ENCODE measurements at places on chromosomes 7 and 10.

DNA sequence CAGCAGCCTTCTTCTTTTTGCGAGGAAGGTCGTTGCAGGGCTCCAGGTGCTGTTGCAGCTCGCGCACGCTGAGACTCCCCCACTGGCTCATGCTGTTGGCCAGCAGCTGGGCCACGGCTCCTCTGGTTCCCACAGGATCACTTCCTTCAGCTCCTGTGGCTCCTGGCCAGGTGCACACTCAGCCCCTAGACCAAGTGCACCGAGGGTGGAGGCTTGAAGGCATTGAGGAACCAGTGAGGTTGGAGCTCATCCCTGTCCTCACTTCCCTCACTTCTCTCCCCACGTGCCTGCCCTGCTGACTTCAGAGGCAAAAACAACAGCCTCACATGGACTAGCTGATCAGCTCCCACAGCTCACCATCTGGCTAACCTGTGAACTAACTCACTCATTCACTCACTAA is 46.2 kb upstream of the ADRB1 start:
- no peak for DNase-seq

GRCh38 chr7:106017657-106018056 is 54.6 kb downstream of the CDHR3 start:
- no peak for DNase-seq

DNA sequence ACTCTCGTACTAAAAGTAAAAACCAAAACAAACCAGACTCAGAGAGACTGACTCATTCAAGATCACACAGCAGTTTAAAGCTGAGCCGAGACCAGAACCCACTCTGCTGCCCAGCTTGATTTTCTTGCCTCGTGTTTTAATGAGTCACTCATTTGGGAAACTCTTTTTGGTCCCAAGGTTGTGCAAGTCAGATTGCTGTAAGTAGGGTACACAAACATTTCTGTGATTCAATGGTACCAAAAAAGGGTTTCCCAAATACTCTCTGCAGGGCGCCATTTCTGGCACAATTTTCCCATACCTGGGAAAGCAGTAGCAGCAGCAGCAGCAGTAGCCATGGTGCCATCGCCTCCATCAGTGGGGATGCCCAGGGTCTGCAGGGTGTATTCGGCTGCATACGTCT is 69.9 kb downstream of the ASAH2B start:
- no peak for DNase-seq

DNA sequence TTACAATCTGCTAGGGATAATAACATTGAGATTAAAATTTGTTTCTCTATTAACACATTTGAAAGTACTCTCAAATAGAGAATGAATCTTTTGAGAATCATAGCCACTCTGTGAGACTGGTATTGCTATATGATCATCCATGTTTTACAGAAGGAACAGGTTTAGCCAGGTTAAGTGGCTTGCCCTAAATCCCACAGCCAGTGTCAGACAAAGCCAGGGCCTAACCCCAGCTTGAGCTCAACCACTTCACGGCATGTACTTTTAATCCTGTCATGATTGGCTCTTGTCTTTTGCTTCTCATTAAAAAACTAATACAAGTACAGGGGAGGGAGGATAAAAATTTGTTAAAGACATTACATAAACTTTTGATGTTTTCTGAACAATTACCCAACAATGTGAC is 3.8 kb upstream of the ZNRF2 start:
- no peak for DNase-seq

DNA sequence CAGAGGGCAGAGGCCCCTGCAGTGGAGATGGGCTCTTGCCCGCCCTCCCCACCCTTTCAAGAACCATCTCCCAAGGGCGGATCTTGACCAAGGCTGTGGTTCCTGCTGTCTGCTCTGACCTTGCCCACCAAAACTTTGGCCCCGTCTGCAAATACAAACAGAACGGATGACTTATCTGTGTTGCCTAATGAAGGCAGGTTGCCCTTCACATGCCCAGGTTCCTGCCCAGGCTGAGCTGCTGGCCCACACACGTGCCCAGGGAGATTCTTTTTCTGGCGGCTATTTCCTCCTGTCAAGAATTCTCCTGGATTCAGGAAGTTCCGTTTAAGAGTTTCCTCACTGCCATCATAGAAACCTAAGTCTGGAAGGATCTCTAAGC is 78.3 kb downstream of the PROSER2 start:
- no peak for DNase-seq

DNA sequence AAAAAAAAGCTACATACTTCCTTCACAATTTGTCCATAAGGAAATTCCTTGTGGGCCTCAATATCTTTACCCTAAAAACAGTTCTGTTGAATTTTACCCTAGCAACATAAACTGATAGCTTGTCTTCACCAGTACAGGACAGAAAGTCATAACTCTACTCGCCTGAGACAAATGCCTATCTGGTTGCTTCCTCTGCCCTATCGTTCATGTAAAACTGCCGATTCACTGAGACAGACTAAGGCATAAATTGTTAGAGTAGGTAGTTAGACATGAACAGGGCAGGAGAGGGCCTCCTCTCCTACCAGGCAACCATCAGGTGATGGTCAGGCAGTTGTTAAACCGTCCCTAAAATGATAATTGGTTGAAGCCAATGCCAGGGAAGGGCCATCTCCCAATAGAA is 25.0 kb downstream of the IFIT3 start:
- no peak for DNase-seq

DNA sequence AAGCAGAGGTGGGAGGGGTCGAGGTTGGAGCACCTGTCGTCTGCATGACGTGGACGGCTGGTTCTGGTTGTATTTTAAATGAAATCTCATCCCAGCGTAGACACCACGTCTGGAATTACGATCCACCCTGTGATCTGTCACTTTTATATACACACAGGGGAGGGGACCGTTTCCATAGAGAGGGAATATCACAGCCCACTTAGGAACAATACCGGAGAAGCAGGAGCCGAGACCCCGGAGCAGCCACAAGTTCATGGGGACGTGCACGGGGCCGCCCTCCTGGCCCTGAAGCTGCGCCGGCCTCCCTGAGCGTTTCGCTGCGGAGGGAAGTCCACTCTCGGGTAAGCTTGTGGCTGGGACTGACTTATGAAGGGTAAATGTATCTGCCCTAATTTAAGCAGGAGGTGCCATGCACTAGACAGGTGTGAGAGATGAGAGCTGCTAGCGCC is at the start of gene UCN3:
UCN3 (plus strand) TSS at position 77 of the 449 bp plus-strand sequence. CDS start 8,755 bp downstream, outside the sequence.
- no peak for DNase-seq

DNA sequence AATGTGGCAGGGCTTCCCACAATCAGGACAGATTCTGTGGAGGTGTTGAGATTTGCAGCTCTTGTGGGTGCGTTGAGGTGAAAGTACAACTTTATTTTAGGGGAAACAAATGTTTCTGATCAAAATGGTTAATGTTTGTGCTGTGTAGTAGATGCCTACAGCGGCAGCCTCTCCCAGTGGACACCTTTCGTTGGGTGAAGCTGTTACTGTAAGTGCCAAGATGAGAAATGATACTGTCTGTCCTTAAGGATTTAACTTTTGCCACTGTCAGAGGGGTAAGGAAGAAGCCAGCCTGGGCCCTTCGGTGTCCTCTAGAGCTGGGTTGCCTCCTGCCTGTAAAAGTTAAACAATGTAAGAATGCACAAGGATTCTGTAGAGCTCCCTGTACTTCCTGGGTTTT is 27.9 kb downstream of the DOCK1 start:
- no peak for DNase-seq

GRCh38 chr10:77106676-77107075 is 530.9 kb downstream of the KCNMA1 start:
- DNase-seq, result no peak

DNA sequence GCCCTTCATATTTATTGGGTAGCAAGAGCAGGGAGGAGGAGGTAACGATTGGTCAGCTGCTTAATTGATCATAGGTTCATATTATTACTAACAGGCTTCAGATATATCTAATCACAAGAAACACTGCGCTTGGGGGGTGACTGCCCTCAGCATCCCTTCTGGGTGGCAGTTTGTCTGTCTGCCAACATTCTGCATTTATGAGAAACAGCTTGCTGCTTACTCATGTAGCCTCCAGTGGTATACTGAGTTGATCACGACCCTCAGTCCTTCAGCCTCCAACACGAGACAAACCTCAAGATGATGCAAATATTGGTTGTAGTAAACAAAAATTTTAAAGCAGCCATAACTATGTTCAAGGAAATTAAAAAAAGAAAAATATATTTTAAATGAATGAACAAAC is 657.8 kb upstream of the PHF14 start:
- no peak for DNase-seq

GRCh38 chr10:132096223-132096622 is 30.5 kb downstream of the JAKMIP3 start:
- DNase-seq, result no peak
